RWPE1 (cell line): ENCODE measurements at places on chromosomes 12 and 14.

DNA sequence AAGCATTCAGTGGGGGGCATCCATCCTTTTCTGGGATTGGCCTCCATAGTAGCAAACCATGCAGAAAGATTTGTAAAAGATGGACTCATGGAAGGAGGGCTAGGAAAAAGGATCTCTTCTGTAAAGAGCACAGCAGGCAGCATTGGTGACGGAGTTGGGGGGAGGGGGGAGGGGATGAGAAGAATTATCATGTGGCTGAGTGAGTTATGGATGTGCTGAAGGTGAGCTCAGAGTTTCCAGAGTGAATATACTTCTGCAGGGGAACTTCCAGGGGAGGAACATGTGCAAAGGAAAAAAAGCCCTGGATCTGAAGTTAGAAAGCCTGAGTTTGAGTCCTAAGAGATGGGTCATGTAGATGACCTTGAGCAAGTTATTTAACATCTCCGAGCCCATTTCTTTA lies 3.9 kb upstream of the B4GALNT3 start:
- no peak for DNase-seq

- DNase-seq, result no peak
Observed at GRCh38 chr12:75938189-75938588, 93.4 kb downstream of the PHLDA1 start.

DNA sequence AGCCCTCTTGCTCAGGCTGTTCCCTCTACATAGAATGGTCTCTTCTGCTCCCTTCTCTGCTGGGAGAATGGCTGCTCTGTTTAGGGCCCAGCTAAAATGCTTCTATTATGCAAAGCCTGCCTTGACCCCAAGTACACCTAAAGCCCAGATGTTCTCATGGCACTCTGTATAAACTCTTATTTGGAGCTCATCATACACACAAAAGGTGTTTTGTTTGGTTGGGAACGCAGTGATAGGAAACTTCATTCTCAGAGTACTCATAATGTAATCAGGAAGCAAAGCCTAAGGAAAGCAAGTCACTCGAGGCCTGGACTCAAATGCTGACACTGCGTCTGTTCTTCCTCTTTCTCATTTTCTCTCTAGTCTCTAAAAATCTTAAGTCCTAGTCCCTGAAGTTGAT lies 38.2 kb upstream of the SYCP3 start:
- DNase-seq, result no peak

GRCh38 chr14:34733245-34733644 lies 18.9 kb upstream of the CFL2 start:
- DNase-seq, result peak; percentile 54

GRCh38 chr14:59343585-59343984 lies 121.6 kb downstream of the GPR135 start:
- no peak for DNase-seq

- peak; percentile 26 for DNase-seq
Observed at GRCh38 chr12:71865166-71865713, 25.7 kb downstream of the TBC1D15 start.

- DNase-seq, result no peak
Observed at GRCh38 chr14:51479584-51480325, 172.0 kb upstream of the FRMD6 start.

DNA sequence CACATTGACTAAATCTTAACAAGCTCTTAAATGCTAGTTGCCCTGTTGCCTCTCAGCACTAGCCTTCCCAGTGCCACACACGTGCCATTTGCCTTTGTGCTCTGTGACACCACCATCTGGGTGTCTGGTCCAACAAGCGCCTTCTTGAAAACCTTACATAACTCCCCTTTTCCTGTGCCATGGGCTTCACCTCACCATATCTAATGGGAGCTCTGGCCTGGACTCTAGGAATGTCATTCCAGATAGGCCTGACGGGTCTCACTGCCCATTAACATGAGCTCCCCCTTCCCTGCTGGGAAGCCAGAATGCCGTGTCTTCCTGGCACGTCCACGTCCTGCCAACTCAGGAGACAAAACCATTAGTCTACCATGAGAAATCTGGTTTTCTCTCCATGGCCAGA lies 24.4 kb downstream of the SSPN start:
- DNase-seq, result no peak

GRCh38 chr12:115024531-115024930 lies 340.6 kb upstream of the TBX3 start:
- no peak for DNase-seq

GRCh38 chr14:69247676-69248440 lies 12.1 kb upstream of the GALNT16 start:
- no peak for DNase-seq

DNA sequence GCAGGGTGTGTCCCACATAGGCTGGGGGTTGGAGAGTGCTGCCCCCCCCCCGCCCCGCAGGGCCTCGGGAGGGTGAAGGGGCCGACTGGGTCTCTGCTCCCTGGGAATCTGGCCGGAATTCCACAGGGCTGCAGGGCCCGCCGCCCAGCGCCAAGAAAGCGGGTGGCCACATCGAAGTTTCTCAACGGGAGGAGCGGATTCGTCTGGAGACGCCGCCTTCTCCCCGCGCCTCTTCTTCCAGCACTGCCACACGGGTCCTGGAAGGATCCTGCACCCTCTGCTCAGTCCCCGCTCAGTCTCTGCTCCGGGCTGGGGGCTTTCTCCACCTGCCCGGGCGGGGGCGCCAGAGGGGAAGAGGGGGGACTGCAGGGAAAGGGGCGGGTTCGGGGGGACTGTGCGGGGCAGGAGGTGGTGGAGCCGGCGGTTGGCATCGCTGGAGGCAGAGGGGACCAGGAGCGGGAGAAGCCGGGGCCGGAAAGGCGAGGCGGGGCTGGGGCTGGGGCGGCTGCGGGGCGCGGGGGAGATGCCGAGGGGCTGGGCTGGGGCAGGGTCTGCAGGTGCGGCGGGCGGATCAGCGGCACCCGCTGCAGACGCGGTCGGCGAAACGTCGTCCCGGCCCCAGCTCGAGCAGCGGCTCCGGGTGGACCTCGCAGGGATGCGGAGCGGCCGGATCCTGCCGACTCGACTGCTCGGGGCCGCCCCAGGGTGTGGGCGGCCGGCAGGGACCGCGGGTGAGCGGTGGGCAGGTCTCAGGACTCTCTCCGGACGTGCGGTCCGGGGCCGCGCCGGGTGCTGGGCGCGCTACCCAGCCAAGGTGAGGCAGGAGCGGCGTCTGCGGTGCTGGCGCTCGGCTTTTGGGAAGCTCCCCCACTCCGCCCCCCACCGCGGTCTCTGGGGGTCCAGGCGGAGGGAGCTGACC lies 811.4 kb upstream of the TMEM132C start:
- DNase-seq, result no peak

GRCh38 chr14:51939226-51939625 lies 50.1 kb upstream of the RTRAF start:
- DNase-seq, result no peak

GRCh38 chr14:103434868-103435442 lies 49.7 kb downstream of the MARK3 start:
- no peak for DNase-seq

DNA sequence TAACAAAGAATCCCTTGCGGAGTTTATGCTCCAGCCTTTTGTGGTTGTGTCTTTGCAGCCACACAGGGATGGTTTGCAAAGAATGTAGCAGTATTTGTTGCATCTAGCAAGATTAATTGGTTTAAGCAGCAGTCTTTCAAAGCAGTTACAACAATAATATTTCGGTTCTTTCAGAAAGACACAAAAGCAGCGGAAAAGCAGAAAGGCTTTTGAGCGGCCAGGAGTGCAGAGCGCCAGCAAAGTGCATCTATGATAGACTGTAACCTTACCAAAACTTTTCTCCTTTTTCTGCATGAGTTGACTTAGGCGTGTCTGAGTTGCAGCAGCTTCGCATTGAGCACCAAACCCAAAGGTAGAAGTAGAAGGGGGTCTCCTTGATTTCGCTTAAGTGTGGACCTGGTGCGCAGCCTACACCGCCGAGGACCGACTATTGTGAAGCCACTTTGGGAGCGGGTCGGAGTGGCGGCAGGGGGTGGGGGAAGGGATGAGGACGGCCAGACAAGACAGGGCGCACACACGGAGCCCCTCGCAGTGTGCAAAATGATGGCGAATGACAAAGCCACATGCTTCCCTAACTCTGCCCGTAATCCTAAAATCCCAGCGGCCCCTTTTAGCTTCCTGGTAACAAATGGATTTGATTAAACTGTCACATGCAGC lies 1.2 kb downstream of the LMO3 start:
- DNase-seq, result no peak

GRCh38 chr12:27841392-27841882 lies 61.4 kb upstream of the MANSC4 start:
- no peak for DNase-seq

GRCh38 chr14:76918256-76918781 lies 92.1 kb downstream of the LRRC74A start:
- DNase-seq, result peak; percentile 55

DNA sequence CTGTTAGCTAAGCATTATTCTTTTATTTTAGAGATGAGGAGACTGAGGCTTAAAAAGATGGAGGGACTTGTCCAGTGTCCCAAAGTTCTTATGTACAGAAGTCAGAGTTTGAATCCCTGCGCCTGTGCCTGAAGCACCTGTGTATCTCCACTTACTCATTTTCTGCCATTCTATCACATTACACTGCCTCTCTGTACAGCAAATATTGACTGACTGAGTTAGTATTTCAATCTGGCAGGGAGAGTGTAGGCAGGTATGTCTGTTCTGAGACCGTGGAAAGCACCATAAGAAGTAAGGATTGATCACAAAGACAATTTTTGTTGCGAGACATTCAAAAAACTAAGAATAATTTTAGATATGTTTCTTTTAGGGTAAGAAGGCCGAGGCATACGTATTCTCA lies 162.7 kb downstream of the KITLG start:
- no peak for DNase-seq
